T-helper 17 cell (primary cell): ENCODE measurements at places on chromosomes 3 and 15. TPM values are rescaled to one million over a fixed set of nuclear protein-coding genes. Genes with fewer than 3 reads are reported as not detected.

The TM6SF1 gene
- 4.3 TPM for total RNA-seq

The ABHD2 gene
- total RNA-seq: 58.2 TPM

The HIGD2B gene
- total RNA-seq: 0.50 TPM

The CELF6 gene
- 1.4 TPM for total RNA-seq

GRCh38 chr3:195040773-195041520, 230.0 kb downstream of the XXYLT1 start:
- peaks cover 9% of the 10 kb centered on the region for H3K4me1 ChIP-seq
- no peak for DNase-seq

DNA sequence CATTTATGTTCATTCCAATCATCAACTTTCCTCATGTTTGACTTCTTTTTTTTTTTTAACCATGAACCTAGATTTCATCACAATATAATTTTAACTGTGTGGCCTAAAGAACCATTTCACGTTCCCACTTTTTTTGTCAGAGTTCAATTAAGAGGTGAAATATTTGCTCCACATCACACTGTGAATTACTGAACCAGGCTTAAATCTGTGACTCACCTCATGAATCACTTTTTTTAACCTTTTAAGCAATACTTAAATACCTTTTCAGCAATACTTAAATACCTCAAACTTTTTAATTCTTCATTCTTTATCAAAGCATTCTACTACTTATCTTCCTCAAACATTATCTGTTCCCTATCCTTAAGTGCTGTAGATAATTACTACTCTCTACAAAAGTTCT, 137.6 kb downstream of the SI start:
- no peaks in the 10 kb centered on the region for H3K27me3 ChIP-seq
- no peak overlapping the region for H3K27ac ChIP-seq
- DNase-seq: no peak
- no peak overlapping the region for H3K4me3 ChIP-seq
- H3K36me3 ChIP-seq: no peaks in the 10 kb centered on the region
- no peaks in the 10 kb centered on the region for H3K4me1 ChIP-seq

DNA sequence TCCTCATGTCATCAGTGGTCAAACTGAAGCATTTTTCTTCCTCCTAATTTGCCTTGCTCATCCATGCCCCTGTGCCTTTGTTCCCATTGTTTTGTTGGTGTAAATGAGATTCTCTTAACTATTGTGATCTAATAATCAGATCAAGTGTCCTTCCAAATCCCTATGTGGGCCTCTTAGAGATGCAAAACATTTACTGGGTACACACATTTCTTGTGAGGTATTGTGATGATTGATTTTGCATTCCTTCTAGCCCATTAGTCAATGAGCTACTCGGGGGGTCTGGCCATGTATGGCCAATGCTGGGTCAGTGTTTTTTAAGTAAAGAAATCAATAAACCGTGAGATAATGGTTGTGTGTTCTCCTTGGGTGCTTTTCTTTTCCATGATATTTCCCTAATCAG, 580.4 kb downstream of the VGLL3 start:
- H3K27ac ChIP-seq: no peak overlapping the region
- no peak for DNase-seq
- no peak overlapping the region for H3K4me3 ChIP-seq
- no peaks in the 10 kb centered on the region for H3K4me1 ChIP-seq
- no peaks in the 10 kb centered on the region for H3K27me3 ChIP-seq

DNA sequence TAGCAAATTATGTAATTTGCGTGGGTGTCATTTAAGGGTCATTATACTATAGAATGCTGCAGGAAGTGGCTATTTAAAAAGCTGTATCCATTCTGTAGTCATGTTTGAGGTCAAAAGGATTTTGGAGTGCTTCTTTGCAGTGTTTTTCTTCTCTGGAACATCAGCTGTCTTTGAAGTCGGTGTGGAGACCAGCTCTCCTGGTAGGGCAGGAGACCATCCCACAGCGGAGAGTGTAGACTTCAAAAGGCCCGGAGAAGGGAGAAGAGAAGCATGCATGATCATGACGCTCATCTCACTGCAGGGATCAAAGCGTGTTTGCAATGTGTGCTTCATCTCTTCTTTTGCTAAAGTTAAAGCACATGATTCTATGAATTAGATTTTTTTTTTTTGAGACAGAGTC, 19.9 kb downstream of the PXK start:
- no peak overlapping the region for H3K27ac ChIP-seq
- no peaks in the 10 kb centered on the region for H3K27me3 ChIP-seq

DNA sequence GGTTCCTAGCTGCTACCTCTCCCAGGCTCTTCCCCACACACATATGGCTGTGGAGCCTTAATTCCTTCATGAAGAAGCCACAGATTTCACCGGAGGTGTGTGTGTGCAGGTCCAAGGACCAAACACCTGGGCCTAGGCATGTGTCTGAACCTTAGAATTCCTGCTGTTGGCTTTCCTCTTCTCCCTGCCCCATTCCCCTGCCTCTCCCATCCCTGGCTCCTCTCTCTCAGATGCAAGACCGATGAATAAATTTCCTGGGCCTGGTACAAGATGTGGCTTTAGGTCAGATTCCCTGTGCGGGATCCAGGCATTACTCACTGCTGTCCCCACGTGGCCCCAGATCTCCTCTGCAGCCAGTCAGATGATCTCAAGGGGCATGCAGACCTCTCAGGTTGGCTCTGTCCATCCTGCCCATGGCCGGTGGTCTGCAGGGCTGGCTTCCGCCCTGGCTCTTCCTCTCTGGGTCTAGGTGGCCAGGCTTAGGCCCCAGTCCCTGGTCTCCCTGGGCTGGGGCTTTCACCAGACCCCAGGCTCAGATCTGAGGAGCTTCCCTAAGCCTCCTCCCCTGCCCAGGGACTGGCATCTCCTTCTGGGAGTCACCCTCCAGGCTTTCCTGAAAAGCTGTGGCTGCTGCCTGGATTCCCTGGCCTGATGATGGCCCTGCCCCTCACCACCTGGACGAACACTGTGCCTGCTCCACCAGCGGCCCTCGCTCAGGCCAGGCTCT, 20.5 kb downstream of the CCR9 start:
- H3K27ac ChIP-seq: peak overlapping the region; percentile 90
- no peak for DNase-seq
- H3K4me3 ChIP-seq: no peak overlapping the region
- H3K27me3 ChIP-seq: no peaks in the 10 kb centered on the region

DNA sequence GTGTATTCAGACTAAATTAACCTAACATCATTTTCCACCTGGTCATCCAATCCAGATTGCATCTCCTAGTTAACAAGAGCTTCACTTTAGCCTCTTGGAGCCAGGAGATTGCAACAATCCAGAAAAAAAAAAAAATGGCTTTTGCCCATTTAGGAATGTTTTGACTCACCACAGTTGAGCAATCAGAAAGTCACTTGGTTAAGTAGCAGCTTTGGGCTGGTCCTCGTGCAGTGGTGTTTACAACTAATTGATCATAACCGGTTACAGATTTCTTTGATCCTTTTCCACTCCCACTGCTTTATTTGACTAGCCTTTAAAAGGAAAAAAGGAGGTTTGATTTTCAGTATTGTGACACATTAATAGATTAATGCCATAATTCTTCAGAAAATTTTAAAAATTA, 688.8 kb upstream of the CCDC54 start:
- no peaks in the 10 kb centered on the region for H3K4me1 ChIP-seq
- no peak overlapping the region for H3K4me3 ChIP-seq
- H3K27ac ChIP-seq: no peak overlapping the region
- DNase-seq: no peak
- H3K27me3 ChIP-seq: peaks cover 13% of the 10 kb centered on the region

- H3K4me3 ChIP-seq: no peak overlapping the region
- peaks cover 4% of the 10 kb centered on the region for H3K36me3 ChIP-seq
- peaks cover 7% of the 10 kb centered on the region for H3K4me1 ChIP-seq
- H3K27ac ChIP-seq: no peak overlapping the region
- no peak for DNase-seq
Observed at GRCh38 chr3:18354701-18355100, 70.4 kb downstream of the SATB1 start.

DNA sequence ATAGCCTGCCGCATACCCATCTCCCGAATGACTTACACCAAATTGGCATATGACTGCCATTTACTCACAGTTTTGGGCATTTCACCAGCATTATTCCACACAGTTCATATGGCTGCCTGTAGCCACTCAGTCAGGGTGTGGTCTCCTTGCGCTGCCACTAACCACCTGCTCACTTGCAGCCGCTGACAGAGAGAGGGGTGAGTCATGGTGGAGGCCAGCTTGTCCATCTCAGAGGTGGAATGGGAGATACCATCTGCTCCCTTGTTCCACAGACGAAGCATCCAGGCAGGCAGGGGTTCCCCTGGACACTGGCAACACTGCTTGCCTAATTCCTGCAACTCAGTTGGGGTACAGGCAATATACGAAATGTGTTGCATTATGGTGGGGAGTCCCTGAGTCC, 15.6 kb downstream of the CCRL2 start:
- no peaks in the 10 kb centered on the region for H3K27me3 ChIP-seq
- H3K4me1 ChIP-seq: peaks cover 10% of the 10 kb centered on the region
- H3K4me3 ChIP-seq: no peak overlapping the region
- no peak for DNase-seq

DNA sequence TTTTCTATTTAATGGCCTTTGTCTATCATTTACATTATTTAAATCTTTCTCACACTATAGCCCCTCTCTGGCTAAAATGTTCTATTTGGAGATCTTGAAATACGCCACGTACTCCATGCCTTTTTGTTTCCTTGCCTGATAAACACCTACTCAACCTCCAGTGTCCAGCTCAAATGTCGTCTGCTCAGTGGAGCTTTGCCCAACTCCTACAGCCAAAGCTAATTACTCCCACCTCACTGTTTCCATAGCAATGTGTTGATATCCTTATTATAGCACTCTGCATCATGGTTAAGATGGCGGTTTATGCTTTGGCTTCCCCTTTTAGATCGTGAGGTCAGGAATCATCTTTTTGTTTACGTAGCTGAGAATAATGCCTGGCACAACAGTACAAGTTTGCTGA, 55.9 kb downstream of the NGLY1 start:
- H3K4me3 ChIP-seq: no peak overlapping the region
- no peak overlapping the region for H3K27ac ChIP-seq
- peaks cover 5% of the 10 kb centered on the region for H3K4me1 ChIP-seq
